ENCODE measurements at places on chromosomes 6 and 20.
A peak's percentile ranks its signal among the peaks of the same experiment; 100 is the strongest.

GRCh38 chr6:139016337-139017213, 12.0 kb upstream of the ABRACL start:
- DNase-seq: no peak

- no peak for DNase-seq
These were observed 4.6 kb downstream of the MEA1 start for GRCh38 chr6:43009124-43009523.

DNA sequence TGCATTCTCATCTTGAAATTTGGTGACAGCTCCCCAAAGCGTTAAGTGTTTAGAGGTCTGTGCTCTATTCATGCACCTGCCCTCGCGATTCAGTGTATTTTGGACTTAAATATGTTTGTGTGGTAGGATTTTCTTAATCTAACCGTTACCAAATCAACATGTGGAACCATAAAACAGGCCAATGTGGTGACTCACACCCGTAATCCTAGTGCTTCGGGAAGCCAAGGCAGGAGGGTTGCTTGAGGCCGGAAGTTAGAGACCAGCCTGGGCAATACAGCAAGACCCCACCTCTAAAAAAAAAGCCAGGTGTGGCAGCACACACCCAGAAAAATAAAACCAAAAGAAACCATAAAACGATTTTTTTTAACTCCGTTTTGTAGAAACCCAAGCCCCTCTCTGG, 31.5 kb downstream of the PYGB start:
- DNase-seq: no peak

- DNase-seq: no peak
These were observed 157.5 kb downstream of the TINAG start for GRCh38 chr6:54465649-54466300.

GRCh38 chr20:40687384-40688128, 1.5 kb downstream of the MAFB start:
- no peak for DNase-seq

DNA sequence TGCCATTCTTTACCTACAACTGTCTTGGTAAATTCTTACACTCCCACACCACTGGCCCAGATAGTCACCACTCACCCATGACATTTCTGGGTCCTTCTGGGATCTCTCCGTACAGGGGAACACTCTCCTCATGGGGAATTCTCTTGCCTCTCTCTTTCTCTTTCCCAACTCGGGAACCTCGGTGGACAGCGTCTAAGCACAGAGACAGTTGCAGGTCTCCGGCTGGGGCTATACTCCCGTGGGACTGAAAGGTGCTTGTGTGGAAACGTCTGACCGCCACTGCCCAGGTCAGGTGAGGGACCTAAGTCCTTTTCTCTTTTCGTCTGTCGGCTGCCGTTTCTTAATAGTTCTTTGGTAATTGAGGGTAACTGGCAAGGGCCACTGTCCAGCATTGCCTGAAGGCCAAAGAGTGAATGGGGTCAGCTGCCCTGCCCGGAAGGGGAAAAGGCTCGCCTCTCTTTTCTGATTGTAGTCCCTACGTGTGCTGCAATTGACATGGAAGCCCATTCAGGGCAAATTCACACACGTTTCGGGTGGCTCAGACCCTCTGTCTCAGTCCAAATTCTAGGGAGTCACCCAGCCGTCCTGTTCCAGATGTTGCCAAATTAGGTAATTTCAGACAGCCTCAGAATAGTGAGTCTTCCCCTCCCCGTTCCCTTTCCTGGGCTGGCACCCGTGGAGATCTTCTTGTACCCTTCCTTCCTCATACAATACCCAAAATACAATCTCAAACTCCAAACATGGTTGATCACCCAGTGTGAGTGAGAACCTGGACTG, 31.2 kb upstream of the RIPK1 start:
- DNase-seq: no peak

- no peak for DNase-seq
These were observed 143.7 kb downstream of the ZDHHC14 start for GRCh38 chr6:157524735-157525134.

DNA sequence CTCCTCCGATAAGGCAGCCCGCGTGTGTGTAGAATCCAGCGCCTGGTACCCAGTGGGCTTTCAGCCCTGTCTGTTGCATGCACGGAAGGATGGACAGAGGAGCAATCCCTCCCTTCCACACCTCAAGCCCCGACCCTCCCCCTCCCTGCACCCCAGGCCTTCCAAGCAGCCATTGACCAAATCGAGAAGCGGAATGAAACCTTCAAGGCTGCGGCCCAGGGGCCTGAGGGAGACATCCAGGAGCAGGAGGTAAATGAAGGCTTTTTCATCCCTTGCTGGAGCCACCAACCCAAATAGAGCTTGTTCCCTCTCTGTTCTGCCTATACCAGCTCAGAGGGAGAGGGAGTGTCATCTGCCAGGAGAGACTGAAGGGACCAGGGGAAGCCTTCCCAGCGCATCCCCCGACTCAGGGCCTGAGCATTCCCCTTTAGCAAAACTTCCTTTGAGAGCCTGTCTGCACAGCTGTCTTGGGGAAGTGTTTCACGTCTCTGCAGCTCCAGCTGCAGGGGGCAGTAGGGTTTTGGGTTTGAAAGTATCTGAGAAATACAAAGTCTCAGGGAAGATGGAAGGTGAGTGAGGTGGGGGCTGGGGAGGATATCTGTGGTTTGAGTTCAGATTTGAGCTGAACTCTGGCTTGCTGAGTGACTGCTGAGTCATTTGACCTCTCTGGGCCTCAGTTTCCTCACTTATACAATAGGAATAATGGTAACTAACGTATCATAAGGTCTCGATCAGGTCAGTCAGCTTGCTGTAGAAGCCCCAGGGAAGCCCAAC, 16.1 kb downstream of the FGD2 start:
- peak; percentile 72 for DNase-seq

DNA sequence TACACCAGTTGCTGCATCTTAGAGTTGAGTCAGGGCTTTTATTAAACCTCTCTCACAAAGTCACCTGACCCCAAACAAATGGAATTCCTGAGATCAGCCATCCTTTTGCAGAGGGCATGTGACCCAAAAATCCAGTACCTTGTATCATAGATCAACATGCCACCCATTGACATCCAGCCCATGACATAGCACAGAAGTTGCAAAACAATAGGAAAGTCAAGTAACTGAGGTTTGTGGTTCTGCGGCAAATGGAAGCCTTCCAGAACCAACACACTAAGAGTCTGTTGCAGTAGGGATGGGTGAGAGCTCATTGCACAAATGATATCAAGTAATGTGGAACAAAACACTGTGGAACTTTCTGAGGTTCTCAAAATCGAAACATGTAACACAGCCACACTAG, 111.2 kb downstream of the PDE7B start:
- DNase-seq: no peak

DNA sequence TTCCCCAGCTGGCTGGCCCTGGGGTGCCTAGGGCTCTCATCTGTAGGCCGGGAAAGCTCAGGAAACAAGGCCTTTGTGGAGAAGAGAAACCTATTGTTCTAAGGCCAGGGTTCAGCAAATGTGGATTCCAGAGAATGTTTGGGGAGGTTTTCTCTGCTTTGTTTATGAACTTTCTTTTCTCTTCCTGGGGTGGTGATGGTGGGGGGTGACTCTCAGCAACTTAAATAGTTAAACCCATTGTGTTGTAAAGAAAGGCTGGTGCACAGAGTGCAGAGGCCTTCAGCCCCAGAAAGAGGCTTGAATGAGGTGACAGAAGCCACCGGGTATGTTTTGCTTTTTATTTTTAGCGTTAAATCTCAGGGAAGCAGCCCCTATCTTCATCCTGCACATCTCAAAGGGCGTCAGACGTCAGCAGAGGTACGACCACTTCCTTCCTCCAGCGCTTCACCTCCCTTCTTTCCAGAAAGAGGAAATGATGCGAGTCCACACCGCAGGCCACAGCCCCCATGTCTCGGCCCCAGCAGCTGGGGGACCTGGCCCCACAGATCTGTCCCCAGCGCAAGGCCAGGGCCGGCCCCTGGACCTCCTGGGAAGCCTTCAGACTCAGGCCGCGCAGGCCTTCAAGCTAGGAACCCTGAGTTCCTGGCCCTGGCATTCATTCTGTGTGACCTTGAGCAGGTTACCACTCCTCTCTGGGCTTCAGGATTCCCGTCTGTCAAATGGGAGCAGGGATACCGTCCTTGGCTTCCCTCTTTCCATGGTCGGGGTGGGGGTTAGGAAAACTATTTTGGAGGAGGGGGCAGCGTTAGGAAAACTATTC, 605 bp upstream of the PPP1R16B start:
- DNase-seq: peak; percentile 80

GRCh38 chr20:43365691-43366090, 92.0 kb upstream of the SRSF6 start:
- no peak for DNase-seq

- no peak for DNase-seq
These were observed 527.7 kb downstream of the ADGRB3 start for GRCh38 chr6:69162811-69163210.

- no peak for DNase-seq
These were observed 375.2 kb upstream of the MARCKS start for GRCh38 chr6:113481910-113482309.

- no peak for DNase-seq
These were observed 92.6 kb upstream of the CLVS2 start for GRCh38 chr6:122903266-122903915.

DNA sequence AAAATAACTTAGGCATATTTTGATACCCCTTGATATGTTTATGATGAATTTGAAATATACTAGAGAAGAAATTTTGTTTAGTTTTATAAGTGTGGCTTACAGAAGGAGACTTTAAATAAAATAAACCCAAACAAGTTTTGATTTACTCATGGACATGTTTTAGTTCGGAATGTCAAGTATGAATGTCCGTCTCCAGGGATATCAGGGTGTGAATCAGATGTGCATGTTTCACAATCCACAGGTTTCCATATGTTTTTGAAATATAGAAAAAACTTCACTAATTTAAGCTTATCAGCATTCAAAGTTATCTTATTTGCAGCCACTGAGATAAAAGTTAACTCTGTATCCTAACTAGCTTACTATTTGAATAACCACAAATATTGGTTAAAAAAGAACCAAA, 51.5 kb downstream of the PLCB1 start:
- DNase-seq: no peak

DNA sequence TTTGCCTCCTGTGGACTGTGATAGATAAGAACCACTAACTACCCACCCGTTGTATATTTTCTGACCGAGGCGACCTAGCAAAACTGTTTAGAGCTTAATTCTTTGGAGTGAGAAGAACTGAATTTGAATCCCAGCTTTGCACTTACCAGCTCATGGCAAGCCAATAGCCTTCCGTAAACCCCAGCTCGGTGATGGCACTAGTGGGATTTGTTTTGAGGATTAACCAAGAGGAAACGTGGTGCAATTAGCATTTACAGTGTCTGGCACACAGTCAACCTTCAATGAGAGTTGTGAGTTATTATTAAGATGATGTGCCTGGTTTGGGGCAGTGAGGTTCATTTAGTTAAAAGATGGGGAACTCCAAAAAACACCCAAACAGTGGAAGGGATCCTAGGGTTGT, 12.3 kb upstream of the DSP start:
- DNase-seq: no peak

GRCh38 chr6:35747877-35748276, 11.0 kb downstream of the ARMC12 start:
- no peak for DNase-seq

- no peak for DNase-seq
These were observed 10.1 kb downstream of the NUS1 start for GRCh38 chr6:117685359-117685758.

GRCh38 chr20:4953881-4954280, 47.4 kb downstream of the SLC23A2 start:
- DNase-seq: no peak

DNA sequence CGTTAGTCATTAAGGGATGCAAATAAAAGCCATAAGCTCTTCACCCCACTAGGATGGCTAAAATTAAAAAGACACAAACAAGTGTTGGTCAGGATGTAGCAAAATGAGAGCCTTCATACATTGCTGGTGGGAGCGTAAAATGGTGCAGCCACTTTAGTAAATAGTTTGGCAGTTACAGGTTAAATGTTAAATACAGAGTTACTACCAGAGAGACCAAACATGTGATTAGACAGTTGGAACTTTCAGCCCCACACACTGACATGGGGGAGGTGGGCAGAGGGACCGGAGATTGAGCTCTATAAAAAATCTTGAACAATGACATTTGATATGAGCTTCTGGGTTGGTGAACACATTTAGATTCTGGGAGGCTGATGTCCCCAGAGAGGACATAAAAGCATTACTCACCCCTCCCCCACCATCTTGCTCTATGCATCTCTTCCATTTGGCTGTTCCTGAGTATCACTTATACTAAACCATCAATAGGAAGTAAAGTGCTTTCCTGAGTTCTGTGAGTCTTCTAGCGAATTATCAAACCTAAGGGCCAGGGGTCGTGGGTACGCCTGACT, 20.4 kb upstream of the ZNF318 start:
- no peak for DNase-seq

DNA sequence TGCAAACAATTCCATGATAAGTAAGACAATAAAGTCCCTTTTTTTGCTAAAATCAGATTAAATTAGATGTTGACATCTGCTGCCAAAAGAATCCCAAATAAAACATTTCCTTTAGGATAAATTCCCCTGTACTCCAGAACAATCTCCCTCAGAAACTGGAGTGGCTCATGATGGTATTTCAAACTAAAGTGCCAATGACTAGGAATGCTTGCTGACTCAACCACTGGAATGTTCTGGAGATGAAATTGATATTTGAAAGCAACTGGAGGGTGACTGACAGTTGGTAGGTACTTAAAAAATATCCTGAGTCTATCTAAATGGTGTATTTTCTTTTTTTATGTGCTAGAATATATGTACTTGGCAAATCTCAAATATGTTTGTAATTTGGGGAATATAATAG, 350.1 kb upstream of the TSHZ2 start:
- no peak for DNase-seq

- no peak for DNase-seq
These were observed 11.8 kb upstream of the SMLR1 start for GRCh38 chr6:130815200-130816071.

GRCh38 chr6:53647462-53648094, 18.0 kb downstream of the KLHL31 start:
- peak; percentile 36 for DNase-seq

- no peak for DNase-seq
These were observed 100.5 kb downstream of the LMBRD1 start for GRCh38 chr6:69696273-69696672.

DNA sequence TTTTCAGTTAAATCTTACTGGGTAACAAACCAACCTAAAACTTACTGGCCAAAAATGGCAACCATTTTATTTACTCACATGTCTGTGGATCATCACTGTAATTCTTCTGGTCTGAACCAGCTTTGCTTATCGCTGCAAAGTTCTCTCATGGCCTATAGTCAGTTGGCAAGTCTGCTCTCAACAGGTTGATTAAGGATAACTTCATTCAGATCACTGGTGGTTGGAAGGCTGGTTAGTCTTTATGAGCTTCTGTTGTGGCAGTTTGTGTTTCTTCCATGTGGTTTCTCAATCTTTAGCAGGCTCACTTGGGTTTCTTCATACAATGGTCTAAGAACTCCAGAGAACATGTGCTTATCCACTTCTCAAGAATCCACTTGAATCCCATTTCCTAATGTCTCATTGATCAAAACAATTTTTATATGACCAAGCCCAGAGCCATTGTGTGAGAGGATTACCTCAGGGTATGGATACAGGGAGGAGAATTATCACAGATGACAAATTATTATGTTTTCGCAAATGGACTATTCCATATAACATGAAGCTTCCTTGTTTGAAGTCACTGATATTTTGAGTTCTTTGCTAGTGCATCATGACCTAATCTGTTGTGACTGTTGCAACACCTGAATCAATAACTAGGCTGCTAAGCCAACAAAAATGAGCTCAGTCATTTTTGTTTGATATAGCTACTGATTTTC, 155.4 kb upstream of the BMP2 start:
- no peak for DNase-seq

All from activated naive CD8-positive, alpha-beta T cell treated with anti-CD3 and anti-CD28 coated beads, Interleukin-2, amount 50 U/mL, for 24 hours (primary cell).